Cardiac muscle cell (in vitro differentiated cells and primary cell): ENCODE measurements at places on chromosomes 13 and 19. TPM values are rescaled to one million over a fixed set of nuclear protein-coding genes. Genes with fewer than 3 reads are reported as not detected.

DNA sequence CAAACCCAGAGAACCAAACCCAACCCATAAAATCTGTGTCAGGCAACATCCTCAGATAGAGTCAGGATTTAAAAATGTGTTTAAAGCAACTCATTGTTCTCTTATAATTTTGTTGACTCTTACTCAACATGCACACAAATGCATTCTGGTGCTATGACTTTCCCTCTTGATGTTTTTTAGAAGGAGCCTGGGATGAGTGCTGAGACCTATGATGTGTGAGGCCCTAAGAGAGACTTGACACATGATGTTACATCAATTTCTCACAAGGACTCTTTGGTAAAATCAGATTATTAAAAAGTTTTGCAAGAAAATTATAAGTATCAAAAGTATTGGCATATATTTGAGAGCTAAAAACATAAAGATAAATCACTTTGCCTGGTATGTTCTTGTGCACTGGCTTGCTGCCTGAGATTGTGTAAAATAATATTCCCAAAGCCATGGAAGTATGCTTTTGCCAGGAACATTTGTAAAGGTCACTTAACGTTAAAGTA, 173.9 kb downstream of the DCLK1 start:
- H3K36me3 ChIP-seq, result no peaks in the 10 kb centered on the region
- no peak overlapping the region for H3K27ac ChIP-seq
- H3K4me1 ChIP-seq, result no peaks in the 10 kb centered on the region
- H3K27me3 ChIP-seq, result no peaks in the 10 kb centered on the region

DNA sequence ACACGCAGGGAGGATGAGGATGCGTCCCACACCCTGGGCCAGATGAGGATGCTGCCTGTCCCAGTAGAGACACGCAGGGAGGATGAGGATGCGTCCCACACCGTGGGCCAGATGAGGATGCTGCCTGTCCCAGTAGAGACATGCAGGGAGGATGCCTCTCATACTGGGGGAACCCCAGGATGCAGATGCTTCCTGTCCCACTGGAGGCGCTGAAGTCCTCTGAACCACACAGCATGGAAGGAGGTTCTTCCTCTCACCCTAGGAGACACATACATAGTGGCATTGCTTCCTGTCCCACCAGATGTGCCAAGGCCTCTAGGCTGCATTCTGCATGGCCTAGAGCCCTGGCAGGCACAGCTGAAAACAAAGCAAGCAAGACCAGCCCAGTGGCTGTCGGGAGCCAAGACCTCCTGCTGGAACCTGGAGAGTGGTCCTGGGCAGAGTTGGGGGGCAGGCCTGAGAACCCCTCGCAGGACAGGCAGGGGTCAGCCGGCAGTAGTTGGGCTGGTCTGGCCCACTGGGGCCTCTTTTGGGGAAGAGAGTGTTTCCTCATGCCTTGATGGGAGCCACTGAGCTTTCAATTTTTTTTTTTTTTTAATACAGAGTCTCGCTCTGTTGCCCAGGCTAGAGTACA, 4.3 kb downstream of the HPN start:
- peaks cover 15% of the 10 kb centered on the region for H3K4me1 ChIP-seq
- no peaks in the 10 kb centered on the region for H3K36me3 ChIP-seq
- H3K27me3 ChIP-seq, result no peaks in the 10 kb centered on the region
- H3K4me3 ChIP-seq, result no peak overlapping the region
- no peak for DNase-seq

DNA sequence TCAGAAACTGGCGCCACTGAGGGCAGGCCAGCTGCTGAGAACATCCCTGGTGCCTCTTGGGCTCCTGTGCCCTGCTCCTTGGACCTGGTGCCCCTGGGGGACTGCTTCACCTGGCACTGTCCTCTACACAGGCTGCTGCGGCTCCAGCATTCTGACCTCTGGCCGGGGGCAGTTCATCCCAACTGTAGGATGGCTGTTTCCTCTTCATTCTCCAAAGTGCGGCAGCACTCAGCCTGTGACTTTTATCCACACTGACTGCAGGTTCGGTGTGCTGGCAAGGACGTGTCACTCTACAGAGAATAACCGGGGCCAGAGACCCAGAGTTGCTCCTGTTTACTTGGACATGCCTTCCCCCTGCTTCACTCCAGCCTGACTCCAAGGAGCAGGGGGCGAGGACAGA, 7.6 kb upstream of the ANKRD10 start:
- no peak overlapping the region for H3K4me3 ChIP-seq
- H3K36me3 ChIP-seq, result no peaks in the 10 kb centered on the region
- H3K27me3 ChIP-seq, result no peaks in the 10 kb centered on the region
- DNase-seq, result no peak
- peaks cover 13% of the 10 kb centered on the region for H3K4me1 ChIP-seq
- H3K27ac ChIP-seq, result no peak overlapping the region

DNA sequence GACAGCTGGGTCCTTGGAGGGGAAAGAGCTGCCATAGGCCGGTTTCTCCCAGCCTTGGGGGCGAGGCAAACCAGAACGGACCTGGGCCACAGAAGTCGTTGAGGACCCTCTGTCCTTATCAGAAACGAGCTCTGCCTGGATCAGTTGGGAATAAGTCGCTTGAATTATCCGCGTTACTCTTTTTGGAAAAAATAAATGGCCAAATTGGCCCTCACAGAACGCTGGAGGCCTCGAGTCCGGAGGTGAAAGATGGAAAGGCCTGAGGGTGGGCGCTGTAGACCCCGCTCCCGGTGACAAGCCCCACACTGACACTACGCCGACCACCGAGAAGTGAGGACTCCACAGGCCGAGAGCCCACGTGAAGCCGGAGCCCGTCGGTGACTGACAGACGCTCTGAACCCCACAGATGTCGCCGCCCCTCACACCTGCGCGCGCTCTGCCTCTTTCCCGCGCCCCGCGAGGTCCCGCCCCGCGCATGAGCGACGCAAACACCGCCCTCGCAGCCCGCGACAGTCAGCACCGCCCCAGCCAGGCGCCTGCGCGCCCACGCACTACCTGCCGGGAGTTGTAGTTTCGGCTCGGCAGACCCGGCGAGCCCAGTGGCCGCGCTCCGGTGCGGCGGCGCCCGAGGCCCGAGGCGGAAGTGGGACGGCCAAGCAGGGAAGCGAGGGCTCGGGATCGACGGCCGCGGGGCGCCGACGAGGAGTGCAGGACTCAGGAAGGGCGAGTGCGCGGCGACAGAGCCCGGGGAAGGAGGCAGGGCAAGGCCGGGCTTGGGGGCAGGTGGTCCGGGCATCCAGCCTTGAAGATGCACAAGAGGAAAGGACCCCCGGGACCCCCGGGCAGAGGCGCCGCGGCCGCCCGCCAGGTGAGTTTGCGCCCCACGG, at the start of the genes BRME1 and CC2D1A:
BRME1 (minus strand) TSS at position 484 of the 887 bp plus-strand sequence. CDS start 1,225 bp downstream, outside the sequence.
CC2D1A (plus strand) TSS at position 568 of the 887 bp plus-strand sequence; CDS start at position 809, 241 bp downstream.
- peak within 1 kb of the TSS; percentile 80 for H3K4me3 ChIP-seq
- H3K36me3 ChIP-seq, result peaks cover 6% of the 10 kb centered on the region
- H3K4me1 ChIP-seq, result peaks cover 4% of the 10 kb centered on the region

- no peaks in the 10 kb centered on the region for H3K36me3 ChIP-seq
- H3K27me3 ChIP-seq, result no peaks in the 10 kb centered on the region
- H3K4me3 ChIP-seq, result no peak overlapping the region
- no peak overlapping the region for H3K27ac ChIP-seq
- peak; percentile 29 for DNase-seq
Measured at GRCh38 chr13:93377196-93377595, 150.6 kb downstream of the GPC6 start.

Gene GPR12
- not detected in 2 replicates for total RNA-seq

GRCh38 chr13:23842406-23842805, 46.8 kb downstream of the MIPEP start:
- H3K4me1 ChIP-seq, result no peaks in the 10 kb centered on the region
- no peaks in the 10 kb centered on the region for H3K27me3 ChIP-seq
- H3K36me3 ChIP-seq, result no peaks in the 10 kb centered on the region
- no peak overlapping the region for H3K27ac ChIP-seq

- H3K4me1 ChIP-seq, result peaks cover 10% of the 10 kb centered on the region
- H3K27ac ChIP-seq, result no peak overlapping the region
- H3K27me3 ChIP-seq, result no peaks in the 10 kb centered on the region
- no peaks in the 10 kb centered on the region for H3K36me3 ChIP-seq
- no peak for DNase-seq
Measured at GRCh38 chr13:48625413-48626076, 28.2 kb upstream of the CYSLTR2 start.

GRCh38 chr19:13825489-13826441, 30.5 kb downstream of the ZSWIM4 start:
- no peak for DNase-seq
- H3K27me3 ChIP-seq, result no peaks in the 10 kb centered on the region
- H3K4me1 ChIP-seq, result no peaks in the 10 kb centered on the region
- H3K4me3 ChIP-seq, result no peak overlapping the region
- peaks cover 5% of the 10 kb centered on the region for H3K36me3 ChIP-seq

Gene ZNF528
- 31.5 and 41.9 TPM in 2 replicates for total RNA-seq
